ENCODE measurements at places on chromosomes 12 and 14.
A peak's percentile ranks its signal among the peaks of the same experiment; 100 is the strongest.

DNA sequence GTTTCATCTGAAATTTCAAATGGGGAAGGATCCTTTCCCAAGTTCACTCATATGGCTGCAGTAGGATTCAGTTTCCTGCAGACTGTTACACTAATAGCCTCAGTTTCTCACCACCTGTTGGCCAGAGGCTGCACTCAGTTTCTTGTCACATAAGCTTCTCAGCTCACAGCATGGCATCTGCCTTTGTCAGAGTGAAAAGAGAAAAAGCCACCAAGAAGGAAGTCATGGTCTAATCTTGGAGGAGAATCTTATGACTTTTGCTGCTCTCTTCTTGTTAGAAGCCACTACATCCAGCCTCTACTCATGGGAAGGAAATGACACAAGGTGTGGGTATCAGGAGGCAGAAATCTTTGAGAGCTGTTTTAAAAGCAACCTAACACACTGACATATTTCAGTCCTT lies 39.4 kb upstream of the BTG1 start:
- DNase-seq = no peak

GRCh38 chr14:78327426-78328221 lies 157.5 kb downstream of the NRXN3 start:
- no peak for DNase-seq

GRCh38 chr14:65170768-65171507 lies 68.6 kb upstream of the MAX start:
- DNase-seq = peak; percentile 63

DNA sequence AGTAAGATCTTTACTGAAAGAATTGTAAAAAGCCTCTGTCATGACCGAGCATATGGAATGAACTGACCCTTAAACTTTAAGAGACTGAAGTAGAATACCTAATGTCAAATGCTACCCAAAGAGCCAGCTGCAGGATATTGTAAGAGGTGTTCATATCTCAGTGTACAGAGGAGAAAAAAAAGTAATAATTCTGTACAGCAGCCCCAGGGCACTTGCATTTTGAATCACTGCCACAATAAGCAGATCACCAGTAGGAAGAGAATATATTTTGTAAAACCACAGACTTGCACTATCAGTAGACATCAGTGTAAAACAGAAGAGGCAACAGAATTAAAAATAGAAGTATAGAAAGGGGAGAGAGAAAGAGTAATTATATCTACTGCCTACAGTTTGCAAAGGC lies 162.6 kb downstream of the PPFIA2 start:
- DNase-seq = no peak

DNA sequence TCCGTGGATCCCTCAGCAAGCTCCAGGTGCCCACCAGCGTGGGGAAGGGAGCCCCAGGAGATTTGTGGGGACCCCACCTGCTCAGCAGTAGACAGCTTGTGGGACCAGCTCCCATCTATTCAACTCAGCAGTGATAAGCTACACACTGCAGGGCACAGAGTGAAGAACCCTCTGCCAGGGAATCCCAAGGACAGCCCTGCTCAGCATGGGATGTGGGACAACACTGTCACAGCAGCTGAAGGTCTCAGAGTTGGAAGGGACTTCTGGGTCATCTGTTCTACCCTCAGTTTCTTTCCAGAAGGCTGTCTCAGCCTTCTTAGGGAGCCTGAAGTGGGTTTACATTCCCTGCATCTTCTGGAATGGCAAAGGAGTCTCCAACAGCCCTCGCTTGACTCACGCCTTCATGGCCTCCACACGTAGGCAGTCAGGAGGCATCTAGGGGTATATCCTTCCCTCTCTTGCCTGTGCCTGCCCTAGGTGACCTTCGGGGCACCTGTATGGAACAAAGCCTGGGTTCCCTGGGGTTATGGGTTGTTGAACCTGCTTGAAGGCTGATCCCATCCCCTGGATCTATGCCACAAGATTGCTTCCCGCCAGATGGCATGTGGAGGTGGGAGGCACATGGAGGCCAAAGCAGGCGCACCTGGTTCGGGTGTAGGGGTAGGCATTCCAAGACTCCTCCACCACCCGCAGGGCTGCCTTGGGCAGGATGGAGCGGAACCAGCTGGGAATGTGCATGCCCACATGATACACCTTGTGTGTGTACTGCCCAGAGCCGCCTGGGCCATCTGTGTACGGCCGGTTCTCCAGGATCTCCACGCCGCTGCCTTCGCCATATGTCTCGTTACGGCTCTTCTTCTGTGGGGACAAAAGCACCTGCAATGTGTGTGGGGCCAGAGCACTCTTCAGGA lies 33.0 kb downstream of the ARL6IP4 start:
- no peak for DNase-seq

DNA sequence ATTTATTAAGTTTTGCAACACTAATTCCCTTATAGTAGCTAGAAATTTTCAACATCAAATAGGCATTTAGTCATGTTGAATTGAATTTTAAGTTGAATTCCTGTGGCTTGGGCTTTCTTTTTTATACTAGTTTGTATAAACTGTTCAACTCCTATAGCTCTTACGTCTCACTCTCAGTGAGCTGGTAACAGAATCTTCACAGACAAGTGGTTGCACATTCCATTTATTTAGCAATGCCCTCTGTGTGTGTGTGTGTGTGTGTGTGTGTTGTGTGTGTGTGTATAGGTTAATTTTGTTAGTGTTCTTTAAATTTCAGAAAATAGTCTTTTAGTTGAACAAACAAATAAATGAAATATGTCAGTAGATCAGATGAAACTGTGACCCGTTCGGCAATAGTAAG lies 425.0 kb downstream of the NPAS3 start:
- no peak for DNase-seq

DNA sequence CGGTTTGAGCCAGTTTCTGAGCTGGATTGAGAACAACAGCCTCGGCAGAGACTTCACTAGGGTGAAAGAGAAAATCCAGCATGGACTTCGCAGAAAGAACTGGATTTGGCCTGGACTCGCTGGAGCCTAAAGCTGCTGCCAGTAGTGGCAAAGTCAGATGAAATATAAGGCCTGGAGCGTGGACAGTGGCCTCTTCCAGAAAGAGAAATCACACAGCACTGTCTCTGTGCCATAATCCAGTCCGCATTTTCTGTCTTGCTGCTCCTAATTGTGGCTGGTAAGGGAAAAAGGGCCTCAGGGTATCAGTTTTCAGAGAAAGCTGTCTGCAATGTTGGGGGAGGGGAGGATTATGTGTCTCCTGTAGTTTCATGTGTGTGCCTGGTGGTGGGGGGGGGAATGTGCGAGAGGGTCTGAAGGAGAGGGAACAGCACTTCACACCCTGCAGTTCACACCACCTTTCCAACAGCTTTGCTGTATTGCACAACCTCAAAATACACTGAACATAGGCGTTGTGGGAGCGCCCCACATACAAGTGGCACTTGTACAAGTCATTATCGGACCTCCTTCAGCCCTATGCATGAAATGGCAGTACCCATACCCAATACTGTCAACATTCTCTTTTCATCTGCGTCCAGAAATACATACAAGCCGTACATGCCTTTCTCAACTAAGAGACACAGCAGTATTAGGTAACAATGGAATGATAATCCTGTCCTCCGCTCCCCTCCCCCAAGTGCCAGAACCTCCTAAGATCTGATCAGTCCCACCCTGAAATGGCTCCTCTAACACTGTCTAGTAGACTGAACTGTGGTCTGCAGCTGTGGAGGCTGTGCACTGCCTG lies 107.5 kb upstream of the ATF7IP start:
- DNase-seq = peak; percentile 77

DNA sequence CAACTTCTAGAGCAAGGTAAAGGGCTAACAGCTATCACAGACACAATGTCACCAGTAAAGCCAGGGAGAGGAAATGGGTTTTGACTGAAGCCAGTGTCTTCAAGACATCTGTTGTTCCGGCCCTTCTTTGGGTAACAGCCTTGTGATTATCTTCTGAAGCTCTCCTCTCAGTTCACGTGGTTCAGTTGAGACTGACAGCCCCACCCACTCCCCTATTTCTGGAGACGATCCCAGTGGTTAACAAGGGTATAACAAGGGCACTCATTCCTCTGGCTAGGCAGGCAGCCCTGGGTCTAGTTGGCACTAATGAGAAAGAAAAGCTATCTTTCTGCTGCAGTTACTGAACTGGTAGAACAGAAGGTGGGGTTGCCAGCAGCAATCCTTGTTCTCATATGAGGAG lies 6.9 kb downstream of the GNPTAB start:
- peak; percentile 25 for DNase-seq

GRCh38 chr12:92133795-92134637 lies 11.6 kb downstream of the BTG1 start:
- no peak for DNase-seq

- DNase-seq = no peak
Measured at GRCh38 chr12:121297435-121297991, 1.0 kb upstream of the CAMKK2 start.

DNA sequence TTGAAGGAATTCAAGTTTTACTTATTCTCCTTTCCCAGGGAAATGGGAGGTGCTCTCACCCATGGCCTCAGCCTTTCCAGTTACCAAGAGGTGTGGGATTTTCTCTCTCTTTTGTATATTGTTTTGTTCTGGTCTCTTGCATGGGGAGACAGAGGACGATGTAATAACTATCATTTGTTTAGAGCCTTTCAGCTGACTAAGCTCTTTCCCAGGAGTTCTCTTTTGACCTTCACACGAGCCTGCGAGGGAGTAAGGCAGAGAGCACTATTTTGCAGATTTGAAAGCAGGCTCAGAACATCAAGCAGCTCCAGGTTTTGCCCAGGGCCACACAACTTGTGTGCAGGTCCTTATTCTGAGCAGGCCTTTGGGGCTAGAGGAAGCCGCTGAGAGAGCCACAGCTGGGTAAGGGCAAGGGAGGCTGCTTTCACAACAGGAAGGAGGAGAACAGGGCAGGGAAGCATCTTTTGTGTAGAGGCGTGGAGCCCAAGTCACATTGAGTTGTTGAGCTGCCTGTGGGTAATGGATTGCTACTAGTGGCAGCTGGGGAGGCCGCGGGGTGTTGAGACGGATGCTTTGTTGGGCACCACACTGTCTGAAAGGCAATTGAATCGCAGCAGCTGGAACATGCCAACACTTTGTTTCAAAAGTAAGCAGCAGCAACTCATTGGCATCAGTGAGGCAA lies 116.2 kb downstream of the PRMT8 start:
- DNase-seq = no peak

DNA sequence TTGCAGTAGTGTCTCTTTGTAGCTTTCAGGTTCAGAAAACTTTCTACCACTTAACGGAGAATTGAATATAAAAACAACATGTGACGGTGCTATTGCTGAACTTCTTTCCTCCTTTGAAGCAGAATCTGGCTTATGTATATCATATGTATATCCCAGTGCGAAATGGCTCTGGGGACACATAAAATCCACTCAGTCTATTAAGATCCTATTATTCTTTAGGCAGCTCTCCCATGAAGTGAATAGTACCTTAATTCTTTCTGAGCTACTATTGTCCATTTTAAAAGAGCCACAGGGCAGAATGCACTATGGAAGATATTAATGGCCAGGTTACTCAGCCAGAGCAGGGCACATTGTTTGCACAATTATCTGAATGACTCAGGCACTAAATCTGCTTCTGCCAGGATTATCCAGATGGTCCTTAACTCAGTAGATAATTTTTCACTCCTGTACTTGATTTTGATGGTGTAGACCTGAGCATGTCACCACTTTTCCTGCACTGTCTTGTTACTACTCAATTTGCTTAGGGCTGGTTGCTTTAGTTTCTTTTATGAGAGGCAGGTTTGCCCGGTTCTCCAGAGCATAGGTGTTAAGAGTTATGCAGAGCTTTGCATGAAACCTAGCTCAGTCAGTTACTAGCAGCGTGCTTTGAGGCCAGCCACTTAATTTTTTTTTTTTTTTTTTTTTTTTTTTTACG lies 5.5 kb downstream of the CNTN1 start:
- DNase-seq = no peak

DNA sequence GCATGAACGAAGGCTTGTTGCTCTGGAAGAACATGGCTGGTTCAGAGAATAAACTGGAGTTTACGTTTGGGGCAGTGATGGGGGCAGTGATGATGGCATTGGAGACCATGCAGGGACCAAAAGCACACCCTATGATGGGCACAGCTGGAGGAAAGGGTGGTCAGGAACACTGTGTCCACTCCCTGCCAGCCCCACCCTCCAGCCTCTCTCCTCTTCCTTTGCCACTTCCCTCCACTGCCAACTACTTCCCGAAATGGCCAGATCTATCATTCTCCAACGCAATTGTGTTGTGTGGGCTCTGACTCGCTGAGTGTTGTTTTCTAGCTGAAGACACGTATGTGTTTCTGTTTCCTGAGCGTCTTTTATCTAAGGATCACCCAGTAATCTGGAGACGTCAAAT lies 39.3 kb upstream of the GSG1 start:
- DNase-seq = no peak

- DNase-seq = peak; percentile 24
Measured at GRCh38 chr12:47819138-47819895, 386 bp downstream of the HDAC7 start.

GRCh38 chr12:49984476-49985359 lies 12.0 kb downstream of the AQP6 start:
- no peak for DNase-seq

All from occipital lobe (tissue), 3 donors.